Hypothalamus (tissue), 51 donors: ENCODE measurements at places on chromosomes 4 and X.

- no peak for DNase-seq
These were observed 878.8 kb downstream of the C4orf33 start for GRCh38 chr4:129974730-129975129.

DNA sequence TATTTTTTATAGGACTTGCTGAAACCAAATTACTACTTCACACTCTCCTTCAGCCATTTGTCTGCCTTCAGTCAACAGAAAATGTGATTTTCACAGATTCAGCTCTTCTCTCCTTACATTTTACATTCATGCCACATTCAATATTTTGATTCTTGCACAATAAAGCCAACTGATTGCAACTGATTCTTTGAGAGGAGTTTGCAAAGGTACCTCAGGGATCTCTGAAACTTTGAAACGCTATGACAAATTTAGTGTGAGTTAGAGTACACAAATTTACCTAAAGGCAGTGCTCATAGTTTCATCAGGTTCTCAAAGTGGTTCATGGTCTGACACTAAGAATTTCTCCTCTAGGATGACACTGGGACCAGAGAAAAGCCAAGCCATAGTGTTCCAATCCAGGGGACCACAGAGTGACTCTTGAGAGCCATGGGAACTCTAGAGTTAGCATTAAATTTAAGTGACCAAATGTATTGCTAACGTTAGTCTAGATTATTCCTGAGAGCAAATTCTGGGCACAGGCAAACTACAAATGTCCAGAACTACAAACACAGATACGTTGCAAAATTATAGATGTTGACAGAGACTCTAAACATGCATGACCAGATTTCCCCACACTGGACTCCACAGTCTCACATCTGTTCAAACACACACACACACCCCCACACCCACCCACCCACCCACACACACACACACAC is 9.0 kb downstream of the CSN3 start:
- DNase-seq, result no peak

- DNase-seq, result no peak
These were observed 211.4 kb downstream of the MID1IP1 start for GRCh38 chrX:39012621-39013111.

- no peak for DNase-seq
These were observed 95.8 kb upstream of the EFHC2 start for GRCh38 chrX:44439242-44439794.

- DNase-seq, result no peak
These were observed 17.5 kb downstream of the RFC1 start for GRCh38 chr4:39348371-39349315.

- DNase-seq, result no peak
These were observed 112.9 kb downstream of the ARHGAP10 start for GRCh38 chr4:147844781-147845180.

DNA sequence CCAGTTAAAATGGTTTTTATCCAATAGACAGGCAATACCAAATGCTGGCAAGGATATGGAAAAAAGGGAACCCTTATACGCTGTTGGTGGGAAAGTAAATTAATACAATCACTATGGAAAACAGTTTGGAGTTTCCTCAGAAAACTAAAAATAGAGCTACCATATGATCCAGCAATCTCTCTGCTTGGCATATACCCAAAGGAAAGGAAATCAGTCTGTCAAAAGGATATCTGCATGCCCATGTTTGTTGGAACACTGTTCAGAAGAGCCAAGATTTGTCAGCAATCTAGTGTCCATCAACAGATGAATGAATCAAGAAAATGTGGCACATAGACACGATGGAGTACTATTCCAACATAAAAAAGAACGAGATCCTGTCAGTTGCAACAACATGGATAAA is 91.0 kb upstream of the SH3RF1 start:
- no peak for DNase-seq

GRCh38 chr4:86011117-86011516 is 348.7 kb downstream of the MAPK10 start:
- no peak for DNase-seq

- no peak for DNase-seq
These were observed 5.4 kb upstream of the SOX3 start for GRCh38 chrX:140510306-140510676.

DNA sequence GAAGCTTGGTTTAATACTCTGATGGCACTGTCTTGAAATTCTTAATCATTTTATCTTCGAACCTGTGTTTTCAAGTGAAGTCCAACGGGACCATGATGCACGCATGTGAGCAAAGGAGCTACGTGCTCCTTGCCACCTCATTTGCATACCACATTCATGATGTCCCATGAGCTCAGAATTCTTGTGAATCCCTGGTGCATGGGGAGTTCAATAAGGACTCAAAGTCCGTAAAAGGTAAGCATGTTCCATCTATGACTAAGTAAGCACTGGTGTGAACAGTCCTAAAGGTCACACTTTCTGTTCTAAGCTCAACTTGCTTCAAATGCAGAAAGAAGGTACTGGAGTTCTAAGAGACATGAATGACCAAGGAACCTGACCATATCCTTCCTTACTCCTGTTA is 13.1 kb upstream of the GPM6B start:
- no peak for DNase-seq
